NCI-H1092 (cell line): ENCODE measurements at places on chromosomes 11 and 22.

- no peak for DNase-seq
Measured at GRCh38 chr22:21791635-21792625, 56.3 kb upstream of the YPEL1 start.

GRCh38 chr11:83006877-83007330 is 64.8 kb downstream of the RAB30 start:
- no peak for DNase-seq

GRCh38 chr11:130024361-130024760 is 21.7 kb upstream of the PRDM10 start:
- no peak for DNase-seq

GRCh38 chr11:62410972-62411371 is 7.9 kb upstream of the SCGB1A1 start:
- no peak for DNase-seq

DNA sequence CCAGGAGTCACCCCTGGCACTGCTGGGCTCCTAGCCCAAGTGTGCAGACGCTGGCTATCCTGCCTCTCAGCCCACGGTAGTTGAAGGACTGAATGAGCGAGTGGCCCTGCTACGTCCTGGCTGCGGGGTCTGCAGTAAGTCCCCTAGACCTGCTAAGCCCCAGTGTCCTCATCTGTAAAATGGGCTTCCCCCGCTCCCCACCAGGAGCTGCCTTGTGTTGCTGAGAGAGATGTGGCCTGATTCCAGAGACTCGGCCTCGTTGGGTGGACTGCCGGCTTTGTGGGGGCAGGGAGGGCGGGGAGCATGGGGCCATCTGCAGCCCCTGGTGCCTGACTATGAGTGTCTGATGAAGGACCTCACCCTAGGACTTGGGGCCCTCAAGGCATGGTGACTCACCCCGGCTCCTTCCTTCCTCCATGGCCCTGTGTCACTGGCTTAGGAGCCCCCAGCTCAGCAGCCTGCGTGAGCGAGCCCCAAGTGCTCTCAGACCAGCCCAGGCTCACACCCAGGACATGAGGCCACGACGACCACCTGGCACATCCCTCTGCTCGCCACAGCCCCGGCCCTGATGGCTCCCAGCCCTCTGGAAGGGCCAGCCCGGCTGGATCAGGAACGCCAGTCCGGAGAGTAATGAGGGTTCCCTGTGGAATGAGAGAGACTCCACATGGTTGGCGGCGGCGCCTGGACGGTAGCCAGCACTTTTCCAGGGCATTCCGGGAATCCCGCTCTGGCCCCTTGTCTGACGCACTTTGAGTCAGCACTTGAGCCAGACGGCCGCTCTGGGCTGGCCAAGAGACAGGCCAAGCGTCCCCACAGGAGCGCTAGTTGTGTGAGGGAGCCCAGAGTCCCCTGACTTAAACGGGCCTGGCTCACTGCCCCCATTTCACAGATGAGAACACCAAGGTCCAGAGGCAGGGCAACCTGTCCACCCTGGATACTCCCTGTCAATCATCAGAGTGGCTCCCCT is 50.5 kb upstream of the SHISAL1 start:
- no peak for DNase-seq
